ENCODE measurements at places on chromosomes 5 and 9. TPM values are rescaled to one million over a fixed set of nuclear protein-coding genes. Genes with fewer than 3 reads are reported as not detected.
A peak's percentile ranks its signal among the peaks of the same experiment; 100 is the strongest.

GRCh38 chr5:119022017-119022745 is 33.8 kb upstream of the DTWD2 start:
- peak; percentile 66 for DNase-seq

- DNase-seq, result no peak
Measured at GRCh38 chr5:89596821-89597220, 713.8 kb upstream of the MEF2C start.

DNA sequence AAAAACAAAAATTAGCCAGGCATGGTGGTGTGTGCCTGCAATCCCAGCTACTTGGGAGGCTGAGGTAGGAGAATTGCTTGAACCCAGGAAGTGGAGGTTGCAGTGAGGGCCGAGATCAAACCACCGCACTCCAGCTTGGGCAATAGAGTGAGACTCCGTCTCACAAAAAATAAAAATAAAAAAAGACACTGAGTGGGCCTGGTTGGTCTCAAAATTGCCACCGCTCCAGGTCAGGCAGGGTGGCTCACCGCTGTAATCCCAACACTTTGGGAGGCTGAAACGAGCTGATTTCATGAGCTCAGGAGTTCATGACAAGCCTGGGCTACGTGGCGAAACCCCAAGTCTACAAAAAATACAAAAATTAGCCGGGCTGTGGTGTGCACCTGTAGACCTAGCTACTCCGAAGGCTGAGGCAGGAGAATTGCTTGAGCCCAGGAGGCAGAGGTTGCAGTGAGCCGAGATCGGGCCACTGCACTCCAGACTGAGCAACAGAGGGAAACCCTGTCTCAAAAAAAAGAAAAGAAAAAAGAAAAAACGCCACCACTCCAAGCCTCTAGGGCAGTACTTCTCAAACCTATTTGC is 1.8 kb downstream of the STK10 start:
- no peak for DNase-seq

NOXA1 gene
- 2.1 TPM for total RNA-seq

RNF44 gene
- total RNA-seq, result 2.3 TPM

C5orf52 gene
- total RNA-seq, result not detected
